ENCODE measurements at places on chromosomes 2 and 18.

GRCh38 chr2:64668542-64668941 lies 14.8 kb upstream of the SERTAD2 start:
- DNase-seq = no peak

DNA sequence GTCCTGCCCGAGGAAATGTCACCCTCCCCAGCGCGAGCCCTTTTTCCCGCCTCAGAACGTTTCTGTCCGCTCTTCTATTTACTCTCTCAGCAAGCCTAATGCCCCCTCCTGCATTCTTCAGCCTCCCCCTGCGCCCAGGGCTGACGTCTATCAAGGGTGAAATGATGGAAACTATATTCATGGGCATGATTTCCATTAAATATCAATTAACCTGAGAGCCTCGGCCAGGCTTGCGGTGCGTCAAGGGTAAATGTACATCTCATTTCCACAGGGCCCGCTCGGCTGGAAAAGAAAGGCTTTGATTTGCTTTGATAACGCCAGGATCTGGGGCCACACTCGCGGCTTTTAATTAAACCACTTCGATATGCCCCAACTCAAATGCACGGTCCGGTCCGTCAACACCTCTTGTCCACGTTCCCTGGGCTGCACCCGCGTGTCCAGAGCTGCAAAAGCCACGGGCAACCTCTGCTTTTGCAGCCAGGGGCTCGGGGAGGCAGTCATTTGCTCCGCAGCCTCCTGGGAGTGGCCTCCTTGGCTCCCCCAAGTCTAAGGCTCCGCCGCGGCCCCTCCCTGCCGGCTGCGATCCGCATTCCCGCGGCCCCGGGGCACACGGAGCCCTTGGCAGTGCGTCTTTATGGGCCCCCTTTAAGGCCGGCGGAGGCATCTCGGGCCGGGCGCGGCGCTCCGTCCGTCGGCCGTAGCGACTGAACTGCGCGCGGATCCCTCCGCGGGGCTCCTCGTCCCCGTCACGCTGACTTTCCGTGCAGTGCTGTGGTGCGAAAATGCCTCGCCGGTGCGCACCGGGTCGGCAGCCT lies at the start of gene HOXD8:
HOXD8 (plus strand) TSS at position 724 of the 815 bp plus-strand sequence. CDS start 662 bp downstream, outside the sequence.
- DNase-seq = peak; percentile 92

DNA sequence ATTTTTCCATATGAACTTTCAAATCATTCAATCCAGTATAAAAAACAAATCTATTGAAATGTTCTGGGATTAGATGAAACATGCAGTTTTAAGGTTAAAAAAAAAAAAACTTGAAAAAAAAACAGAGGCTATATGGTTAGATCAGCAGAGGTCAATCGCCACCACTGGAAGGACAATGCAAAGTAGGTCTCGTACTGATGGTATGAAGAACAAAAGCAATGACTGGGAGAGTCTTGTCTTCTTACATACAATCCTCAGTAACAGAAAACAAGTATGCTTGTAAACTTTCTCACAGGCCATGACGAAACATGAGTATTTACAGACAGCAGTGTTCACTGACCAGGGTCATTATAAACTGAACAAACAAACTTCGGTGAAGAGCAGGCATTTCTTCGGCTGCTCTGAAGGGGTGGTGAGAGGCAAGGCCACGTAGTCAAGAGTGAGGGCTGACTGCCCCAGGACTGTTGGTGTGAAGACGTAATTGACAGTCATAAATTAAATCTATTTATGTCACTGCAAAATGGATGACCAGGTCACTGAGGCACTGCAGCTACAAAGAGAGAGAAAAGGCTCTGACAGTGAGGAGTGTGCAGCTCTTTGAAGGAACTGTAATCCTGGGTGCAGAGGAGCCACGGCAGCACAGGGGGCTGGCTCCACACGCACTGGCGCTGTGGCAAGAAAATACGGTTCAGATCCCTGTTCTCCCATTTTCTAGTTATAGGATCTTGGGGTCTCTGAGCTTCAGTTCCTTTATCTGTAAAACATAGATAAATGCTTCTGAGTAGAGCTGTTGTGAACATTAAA lies 60.0 kb downstream of the NXPH2 start:
- DNase-seq = no peak

DNA sequence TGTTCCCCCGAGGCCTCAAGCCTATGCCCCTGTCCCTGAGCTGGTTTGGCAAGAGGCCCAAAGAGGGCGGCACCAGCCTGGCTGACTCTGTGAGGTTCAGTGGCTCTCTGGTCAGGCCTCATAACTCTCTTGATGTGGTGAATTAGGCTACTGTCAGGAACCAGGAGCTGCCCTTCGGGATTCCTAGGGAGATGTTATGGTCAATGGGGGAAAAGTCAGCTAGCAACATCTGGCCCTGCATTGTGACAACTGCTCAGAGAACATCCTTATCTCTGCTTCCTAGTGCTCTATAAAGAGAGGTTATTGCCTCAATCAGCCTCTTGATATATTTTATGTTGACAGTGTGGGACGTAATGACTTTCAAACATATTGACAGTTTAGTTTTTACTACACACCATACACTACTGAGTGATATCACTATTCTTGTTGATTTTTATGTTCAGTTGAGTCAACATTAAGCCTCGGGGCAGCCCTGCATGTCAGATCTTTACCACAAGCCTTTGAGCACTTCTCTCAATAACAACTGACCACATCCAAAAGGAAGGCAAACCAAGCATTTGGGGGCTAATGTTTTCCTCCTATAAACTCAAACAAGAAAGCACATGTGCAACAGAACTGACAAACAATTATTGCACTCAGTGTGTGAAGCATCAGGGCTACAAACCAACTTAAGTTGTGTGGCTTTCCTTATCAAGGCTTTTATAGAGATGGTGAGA lies 448.3 kb upstream of the SLC14A2 start:
- DNase-seq = no peak

GRCh38 chr2:144256996-144257707 lies 262.8 kb downstream of the ZEB2 start:
- no peak for DNase-seq

DNA sequence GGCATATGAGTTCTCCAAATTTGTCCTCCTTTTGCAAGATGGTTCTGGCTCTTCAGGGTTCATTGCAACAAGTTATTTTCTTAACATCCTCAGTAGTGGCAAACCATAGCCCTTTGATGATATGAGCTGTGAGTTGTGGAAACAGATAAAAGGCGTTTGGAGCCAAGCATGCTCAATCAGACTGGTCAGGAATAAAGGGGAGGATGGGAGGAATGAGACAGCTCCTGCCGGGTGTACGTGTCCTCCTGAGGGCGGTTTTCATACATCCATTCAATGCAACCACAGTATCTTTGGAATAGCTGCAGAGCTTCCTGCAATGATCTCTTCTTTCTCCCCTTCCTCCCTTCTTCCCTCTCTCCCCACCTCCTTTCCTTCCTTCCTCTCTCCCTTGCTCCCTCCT lies 245.8 kb downstream of the GLI2 start:
- no peak for DNase-seq

- no peak for DNase-seq
Measured at GRCh38 chr2:185567940-185568339, 170.7 kb upstream of the FSIP2 start.

- DNase-seq = no peak
Measured at GRCh38 chr2:10380048-10380926, 67.8 kb downstream of the ODC1 start.

GRCh38 chr2:234496055-234496834 lies 636 bp downstream of the ARL4C start:
- peak; percentile 75 for DNase-seq

DNA sequence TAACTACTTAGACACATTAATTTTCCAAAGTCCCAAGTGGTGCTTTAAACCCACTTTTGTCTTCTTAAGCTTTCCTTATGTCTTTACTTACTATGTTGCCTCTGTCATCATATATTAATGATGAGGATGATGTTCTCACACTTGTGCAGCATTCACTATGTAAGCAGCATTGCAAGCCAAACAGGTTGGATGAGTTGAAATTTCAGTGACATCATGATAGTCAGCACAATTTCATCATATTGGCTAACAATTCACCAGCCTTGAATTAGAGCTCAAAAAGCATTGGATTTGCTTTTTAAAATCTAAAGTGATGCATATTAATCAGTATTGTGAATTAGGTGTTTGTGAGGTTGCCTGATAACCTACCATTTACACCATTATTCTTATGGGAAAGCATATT lies 7.7 kb downstream of the APLF start:
- no peak for DNase-seq

DNA sequence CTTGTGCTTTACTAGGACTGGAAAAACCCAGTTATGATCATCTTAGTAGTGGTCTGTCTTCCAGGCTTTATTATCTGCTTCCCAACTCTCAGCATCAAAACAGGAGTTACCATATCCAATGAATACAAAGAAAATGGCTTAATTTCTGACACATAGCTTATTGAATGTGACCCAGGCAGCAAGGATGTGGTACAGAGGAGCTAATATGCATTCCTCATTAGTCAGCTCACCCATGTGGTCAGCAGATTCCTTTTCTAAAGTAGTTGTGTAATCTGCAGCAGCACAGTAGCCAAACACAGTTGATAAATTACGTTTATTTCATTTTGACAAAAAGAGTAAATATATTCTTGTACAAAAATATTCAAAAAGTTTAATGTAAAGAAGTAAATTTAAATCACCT lies 43.6 kb downstream of the TSPYL6 start:
- no peak for DNase-seq

DNA sequence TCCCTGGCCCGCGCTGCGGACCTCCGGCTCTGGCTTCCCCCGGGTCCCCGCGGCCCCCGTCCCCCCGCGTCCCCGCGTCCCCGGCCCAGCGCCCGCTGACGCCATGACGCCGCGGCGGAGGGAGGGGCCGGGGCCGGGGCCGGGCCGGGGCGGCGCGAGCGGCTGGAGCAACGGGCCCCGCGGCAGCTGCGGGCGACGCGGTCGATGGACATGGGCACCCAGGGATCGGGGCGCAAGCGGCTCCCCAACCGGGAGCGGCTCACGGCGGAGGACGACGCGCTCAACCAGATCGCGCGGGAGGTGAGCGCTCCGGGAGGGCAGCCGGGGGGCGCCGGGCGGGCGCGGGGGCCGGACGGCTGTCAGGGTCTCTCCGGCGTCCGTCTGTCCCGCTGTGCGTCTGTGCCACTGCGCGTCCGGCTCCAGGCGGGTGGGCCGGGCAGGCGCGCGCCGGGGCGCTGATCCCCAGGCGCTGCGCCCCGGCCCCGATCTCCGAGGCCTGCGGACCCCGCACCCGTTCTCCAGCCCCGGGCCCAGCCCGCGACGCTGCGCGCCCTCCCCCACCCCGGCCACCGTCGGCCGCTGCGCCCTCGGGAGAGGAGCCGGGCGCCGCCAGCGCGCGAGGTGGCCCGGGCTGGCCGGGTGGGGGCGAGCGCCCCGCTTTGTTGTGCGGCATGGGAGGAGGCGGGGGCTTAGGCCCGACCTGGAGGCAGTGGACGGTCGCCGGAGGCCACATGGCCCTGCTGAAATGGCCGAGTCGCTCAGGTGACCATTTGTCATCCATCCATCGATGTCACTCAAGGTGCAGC lies at the start of gene LRRFIP1:
LRRFIP1 (plus strand) TSS at position 147 of the 806 bp plus-strand sequence; CDS start at position 205, 58 bp downstream.
- peak; percentile 73 for DNase-seq

DNA sequence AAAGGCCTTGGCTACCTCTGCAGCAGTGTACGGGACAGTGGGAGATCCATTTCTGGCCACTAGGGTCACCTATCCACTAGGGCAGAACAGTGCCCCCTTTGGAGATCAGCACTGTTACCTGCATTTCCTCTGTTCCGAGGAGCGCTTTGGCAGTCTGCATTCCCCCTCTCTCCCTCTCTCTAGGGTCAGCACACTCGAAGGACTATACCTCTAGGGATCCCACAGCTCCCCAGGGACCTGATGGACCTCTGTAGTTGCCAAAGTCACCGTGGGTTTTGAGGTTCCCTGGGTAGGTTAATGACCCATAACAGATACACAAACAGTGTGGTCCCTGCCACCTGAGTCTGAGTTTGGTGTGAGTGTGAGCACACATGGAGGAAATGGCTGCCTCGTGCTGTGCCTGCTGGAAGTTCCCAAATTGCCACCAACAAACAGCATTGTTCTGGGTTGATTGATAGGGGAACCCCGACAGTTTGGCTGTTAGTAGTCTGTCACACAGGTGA lies 99.8 kb upstream of the VWC2L start:
- DNase-seq = no peak

DNA sequence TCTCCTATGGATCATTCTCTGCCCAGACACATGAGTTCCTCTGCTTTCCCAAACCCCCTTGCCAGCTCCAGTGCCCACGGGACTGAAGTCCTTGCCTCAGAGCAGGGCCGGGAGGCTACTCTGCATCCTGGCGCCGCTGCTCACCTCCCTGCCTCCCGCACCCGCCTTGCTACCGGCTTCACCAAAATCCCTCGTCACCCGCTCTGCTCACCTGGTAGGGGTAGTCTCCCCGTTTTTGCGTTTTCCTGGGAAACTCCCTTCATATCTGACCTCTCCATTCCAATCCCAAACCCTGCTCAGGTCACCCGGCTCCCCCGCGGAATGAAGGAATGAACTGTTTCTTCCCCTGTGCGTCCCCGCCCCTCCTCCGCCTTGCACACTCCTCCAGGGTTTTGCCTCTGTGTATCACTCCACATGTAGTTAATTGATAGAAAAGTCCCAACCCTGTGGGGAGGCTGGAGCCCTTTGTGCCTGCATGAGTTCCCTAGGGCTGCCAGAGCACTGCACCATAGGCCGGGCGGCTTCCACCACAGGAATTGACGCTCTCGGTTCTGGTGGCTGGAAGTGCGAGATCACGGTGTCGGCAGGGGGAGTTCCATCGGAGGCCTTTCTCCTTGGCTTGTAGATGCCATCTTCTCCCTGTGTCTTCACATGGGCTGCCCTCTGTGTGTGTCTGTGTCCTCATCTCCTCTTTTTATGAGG lies 2.0 kb upstream of the DGKD start:
- no peak for DNase-seq

DNA sequence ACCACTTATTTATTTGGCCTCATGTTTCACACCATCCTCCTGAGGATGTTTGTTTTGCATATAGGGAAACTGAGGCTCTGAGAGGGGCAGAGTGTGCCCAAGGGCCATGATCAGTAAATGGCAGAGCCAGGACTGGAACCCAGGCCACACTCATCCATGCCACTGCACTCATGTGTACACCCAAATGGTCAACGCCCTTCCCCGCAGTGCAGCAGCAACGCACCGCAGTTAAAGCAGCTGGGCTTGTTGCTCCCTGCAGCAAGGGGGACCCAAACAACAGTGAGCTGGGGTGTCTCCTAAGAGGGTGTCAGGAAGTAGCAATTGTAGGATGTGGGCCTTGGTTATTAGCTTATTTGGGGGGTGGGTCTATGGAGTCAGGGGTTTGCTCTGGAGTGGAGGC lies 36.6 kb downstream of the ZAP70 start:
- DNase-seq = no peak

DNA sequence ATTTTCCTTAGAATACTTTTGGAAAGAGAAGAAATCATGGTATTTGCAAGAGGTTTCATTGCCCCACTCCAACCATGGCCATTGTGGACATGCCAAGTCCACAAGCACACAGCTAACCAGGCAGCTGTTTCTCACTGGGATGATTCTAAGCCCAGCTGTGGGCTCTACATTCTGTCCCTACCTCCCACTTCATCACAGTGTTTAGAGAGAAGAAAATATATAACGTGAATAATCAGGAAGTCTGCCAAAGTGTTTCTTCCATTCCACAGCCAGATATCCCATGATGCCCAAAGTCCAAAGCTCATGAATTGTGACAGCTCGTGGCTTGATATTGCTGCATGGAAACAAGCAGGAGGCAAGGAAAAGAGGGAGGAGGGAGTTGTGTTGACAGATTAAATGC lies 433.7 kb upstream of the GYPC start:
- DNase-seq = no peak

All from right kidney (tissue), 9 donors.